ENCODE measurements at places on chromosomes 11 and 22.

DNA sequence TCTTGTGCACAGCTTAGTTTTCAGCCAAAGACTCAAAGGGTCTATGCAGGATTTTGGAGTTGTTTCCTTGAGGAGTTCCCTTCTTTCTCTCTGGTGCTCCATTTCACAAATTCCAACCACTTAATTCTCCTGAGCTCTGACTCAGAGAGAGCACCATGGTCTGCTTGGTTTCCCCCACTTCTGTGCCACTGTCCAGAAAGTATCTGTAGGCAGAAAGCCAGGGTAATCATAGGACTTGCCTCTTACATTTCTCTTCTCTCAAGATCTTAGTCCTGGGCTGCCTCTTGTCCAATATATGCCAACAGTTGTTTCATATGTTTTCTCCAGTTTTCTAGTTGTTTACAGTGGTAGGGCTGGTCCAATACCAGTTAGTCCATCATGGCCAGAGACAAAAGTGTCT lies 6.4 kb upstream of the MRGPRD start:
- no peak for DNase-seq

DNA sequence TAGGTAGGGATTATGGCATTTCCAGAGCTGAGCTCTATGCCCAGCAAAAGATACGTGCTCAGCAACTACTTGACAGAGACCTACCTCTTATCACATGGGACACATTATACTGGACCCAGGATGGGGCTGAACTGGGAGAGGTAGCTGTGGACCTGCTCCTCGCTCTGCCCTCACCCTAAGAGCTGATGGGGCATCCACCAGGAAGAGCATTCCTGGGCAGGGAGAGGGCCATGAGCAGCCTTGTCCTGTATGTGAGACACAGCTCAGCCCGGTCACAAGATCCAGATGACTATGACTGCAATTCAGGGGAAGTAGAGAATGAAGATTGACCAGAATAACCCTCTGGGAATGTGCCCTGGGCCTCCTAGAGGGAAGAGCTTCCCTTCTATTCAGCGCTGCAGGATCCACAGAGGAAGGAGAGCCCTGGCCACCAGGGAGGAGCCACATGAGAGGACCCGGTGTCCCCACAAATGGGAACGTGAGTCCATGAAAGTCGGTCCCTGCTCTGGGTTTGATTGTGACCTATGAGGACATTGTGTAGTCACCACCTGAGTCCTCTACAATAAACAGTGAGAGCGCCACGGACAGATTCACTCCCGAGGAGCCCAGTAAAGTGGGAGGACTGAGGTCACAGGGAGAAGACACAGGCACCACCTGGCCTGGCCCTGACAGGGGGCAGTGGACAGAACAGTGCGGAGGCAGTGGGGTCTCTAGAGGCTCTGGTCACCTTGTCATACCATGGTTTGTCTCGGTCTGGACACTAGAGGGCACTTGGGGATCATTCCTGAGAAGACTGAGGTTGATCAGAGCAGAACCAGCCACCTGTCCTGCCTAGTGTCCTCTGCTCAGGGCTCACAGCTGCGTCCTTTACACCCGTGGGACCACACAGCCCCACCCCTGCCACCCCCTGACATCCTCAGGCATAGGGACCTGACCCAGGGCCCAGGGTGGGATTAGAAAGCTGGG lies 99.5 kb downstream of the ZNF280B start:
- peak; percentile 9 for DNase-seq

GRCh38 chr11:65150509-65151299 lies 16.4 kb upstream of the SYVN1 start:
- DNase-seq = peak; percentile 64

GRCh38 chr22:29044657-29045176 lies 16.9 kb downstream of the C22orf31 start:
- DNase-seq = peak; percentile 90

- no peak for DNase-seq
Observed at GRCh38 chr11:225734-226453, 10.2 kb downstream of the SIRT3 start.

DNA sequence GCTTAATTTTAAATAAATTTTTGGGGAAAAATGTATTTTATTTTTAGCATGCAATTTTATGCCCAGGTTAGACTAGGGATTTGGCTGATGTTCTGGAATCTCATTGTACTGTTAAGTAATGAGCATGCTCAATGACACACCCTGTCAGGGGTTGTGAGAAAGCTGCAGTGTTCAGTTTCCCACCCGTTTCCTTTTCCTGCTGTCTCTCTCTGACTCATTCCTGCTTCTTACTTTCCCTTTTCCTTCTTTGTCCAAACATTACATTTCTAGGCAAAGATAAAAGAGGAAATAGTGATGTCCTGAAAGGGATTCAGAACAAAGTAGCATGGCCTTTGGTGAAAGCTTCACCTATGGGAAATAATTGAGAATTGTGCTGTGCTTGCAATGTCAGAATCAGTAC lies 22.7 kb downstream of the OOSP3 start:
- peak; percentile 37 for DNase-seq

DNA sequence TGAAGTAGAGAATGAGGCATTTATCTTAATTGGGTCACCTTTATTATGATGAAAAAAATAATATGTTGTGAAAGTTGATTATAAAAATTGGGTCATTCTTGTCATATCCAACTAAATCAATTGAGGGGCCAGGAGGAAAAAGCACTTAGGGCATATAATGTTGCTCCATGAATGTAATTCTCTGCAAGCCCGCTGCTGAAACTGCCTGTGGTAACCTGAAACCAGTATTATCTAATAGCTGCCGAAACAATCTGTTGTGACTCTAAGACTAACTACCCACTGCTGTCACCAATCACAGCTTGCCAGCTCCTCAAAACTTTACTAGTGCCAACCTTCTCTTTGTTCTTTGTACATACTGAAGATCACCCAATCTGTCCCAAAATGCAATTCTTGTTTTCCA lies 115.8 kb downstream of the ATG16L2 start:
- peak; percentile 69 for DNase-seq

DNA sequence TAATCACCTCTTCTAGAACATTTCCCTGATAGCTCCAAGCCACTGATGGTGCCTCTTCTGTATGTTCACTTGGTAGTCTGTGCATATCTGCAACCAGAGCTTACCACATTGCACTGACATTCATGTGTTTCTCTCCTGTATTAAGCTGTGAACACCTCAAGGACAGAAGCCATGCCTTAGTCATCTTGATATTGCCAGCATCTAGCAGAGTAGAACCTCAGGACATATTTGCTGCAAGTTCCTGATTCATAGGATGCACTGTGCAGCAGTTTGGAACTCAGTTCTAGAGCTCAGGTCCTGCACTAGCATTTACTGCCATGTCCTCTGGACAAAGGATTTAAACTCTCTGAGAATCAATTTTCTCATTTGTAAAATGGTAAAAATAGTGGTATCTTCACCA lies 722.4 kb upstream of the ANO5 start:
- no peak for DNase-seq

DNA sequence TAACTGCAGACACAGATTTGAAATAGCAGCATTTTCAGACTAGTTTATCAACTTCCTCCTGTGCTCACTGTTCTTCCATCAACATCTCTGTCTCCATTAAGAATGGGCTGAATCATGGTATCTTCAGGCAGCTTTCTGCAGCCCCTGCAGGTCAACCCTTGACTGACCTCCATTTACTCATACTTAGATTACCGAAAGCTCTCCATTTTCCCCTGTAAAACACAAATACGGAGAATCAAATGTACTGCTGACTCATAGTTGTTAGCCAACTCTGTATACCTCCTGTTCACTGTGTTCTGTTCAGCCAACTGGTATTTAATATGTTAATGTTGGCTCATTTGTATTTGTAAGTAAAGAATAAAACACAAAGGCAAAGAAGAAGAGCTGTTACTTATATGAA lies 364.0 kb downstream of the CASP12 start:
- DNase-seq = peak; percentile 77

DNA sequence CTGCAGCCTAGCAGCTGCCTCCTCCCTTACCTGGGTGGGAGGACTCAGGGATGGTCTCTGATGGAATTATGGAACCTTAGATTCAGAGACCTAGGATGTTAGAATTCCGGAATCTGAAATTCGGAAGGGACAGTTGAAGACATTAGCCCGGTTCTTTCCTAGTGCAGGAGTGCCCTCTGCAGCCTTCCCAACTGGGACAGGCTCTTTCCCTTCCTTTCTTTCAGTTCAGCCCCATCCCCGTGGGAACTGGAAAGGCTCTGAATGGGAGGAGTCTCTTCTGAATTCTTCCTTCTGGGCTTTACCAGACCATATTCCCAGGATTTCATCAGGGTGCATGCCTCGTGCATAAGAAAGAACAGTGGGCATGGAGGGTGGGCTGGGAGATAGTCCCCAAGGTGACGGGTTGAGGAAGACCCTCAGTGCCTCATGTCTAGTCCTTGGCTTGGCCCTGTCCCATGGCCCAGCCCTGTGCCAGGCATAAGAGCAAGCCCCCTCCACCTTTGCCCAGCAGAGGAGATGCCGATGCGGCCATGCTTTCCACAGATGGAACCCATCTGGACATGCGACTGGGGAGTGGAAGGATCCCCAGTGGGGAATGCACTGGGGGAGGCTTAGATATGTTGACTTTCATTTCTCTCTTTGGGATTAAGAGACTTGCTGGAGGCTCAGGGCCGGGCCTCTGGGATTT lies 14.4 kb downstream of the DNAJB13 start:
- no peak for DNase-seq

GRCh38 chr11:65251476-65251875 lies 10.3 kb upstream of the POLA2 start:
- peak; percentile 13 for DNase-seq

DNA sequence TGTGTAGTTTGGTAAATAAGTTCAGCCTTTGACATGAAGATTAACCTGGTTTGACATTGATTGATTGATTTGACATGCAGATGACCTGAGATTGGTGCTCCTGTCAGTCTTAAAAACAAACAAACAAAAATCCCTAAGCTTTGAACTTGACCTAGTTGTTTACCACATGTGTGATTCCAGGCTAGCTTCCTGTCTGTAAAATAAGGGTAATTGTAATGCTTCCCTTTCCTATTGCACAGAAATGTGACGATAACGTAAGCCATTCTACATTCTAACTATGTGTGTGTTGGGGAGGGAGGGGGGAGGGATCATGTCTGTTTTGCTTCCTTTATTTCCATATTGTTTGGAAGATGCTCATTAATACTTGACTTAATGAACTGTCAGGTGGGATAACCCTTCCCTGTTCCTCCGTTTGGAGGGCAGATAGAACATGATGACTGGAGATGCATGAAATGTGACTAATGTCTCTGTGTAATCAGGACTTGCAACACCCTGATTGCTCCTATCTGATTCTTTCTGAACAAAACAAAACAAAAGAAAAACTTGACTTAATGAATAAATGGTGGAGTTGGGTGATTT lies 106.1 kb upstream of the CLMP start:
- peak; percentile 63 for DNase-seq

DNA sequence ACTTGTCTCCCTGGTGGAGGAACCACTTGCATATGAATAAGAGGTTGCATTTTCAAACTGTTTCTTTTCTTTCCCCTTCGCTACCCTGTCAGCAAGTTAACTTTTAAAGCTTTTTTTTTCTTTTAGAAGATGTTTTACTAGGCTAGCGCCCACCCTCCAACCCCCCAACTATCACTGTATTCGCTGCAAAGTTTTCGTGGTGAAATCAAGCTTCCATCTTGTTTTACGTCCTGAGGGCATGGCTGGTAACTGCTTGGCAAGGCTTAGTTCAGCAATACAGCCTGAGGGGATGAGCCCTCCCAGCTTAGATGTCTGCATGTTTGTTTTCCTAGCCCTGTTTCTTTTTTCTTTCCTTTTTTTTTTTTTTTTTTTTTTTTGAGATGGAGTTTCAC lies 1359.3 kb downstream of the LRRC4C start:
- DNase-seq = no peak

- DNase-seq = no peak
Observed at GRCh38 chr11:60890696-60891095, 15.7 kb downstream of the PRPF19 start.

GRCh38 chr22:36147196-36147791 lies 13.3 kb downstream of the APOL3 start:
- DNase-seq = no peak

DNA sequence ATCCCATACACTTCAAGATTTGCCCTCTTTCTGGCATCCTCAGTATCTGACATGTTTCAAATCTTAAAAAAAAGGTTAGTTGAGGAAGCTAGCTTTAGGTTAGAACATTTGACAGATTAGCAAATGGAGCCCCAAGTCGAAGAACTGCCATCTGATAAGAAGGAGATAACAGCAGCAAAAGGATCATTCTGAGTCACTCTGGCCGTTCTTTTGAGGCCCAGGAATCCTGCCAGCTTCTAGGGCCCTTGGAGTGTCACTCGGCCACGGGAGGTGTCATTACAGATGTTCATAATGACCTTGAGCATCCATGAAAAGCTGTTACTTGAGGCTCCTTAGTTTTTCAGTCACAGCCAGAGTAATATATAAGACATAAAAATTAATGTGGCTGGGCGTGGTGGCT lies 132.1 kb upstream of the RASSF10 start:
- no peak for DNase-seq

Data from fibroblast of lung (primary cell).